ENCODE measurements at places on chromosomes 7 and 10.

- DNase-seq: no peak
Observed at GRCh38 chr7:94061326-94061725, 57.2 kb upstream of the BET1 start.

GRCh38 chr10:66852811-66853210 lies 73.0 kb upstream of the LRRTM3 start:
- DNase-seq: no peak

- DNase-seq: no peak
Observed at GRCh38 chr7:78301407-78301806, 502.8 kb downstream of the PHTF2 start.

DNA sequence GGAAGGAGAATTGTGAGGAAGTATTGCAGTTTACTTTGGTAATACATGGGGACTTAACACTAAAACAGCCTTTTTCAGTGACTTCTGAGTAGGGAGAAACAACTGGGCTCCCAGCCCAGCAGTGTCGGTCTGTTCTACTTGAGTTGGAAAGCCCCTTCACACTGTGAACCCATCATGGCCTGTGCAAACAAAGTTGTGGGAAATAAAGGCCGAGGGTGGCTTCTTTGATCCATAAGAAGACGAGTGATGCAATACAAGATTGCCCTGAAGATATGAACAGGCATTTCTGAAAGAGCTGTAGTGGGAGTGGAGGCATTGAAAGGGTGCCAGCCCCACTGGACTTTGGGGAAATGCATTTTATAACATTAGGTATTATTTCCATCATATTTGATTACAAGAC lies 28.3 kb downstream of the C10orf120 start:
- no peak for DNase-seq

DNA sequence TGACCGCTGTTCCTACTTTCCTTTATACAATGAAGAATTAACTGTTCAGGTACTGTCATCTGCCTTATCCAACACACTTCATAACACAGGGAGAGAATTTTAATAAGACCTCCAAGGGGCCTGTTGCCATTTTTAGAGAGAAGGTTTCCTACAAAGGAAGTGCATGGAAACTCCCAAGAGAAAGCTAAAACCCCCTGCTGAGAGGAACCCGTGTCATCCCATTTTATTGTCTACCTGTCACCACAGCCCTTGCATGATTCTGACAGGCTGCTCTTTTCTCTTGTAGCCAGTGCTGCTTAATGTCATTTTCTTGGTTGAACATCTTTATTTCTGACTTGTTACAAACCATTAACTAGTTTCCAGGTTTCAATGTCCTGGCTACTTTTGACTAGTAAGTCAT lies 98.4 kb downstream of the SNX10 start:
- no peak for DNase-seq

GRCh38 chr10:98285416-98285815 lies 17.4 kb upstream of the LOXL4 start:
- no peak for DNase-seq

DNA sequence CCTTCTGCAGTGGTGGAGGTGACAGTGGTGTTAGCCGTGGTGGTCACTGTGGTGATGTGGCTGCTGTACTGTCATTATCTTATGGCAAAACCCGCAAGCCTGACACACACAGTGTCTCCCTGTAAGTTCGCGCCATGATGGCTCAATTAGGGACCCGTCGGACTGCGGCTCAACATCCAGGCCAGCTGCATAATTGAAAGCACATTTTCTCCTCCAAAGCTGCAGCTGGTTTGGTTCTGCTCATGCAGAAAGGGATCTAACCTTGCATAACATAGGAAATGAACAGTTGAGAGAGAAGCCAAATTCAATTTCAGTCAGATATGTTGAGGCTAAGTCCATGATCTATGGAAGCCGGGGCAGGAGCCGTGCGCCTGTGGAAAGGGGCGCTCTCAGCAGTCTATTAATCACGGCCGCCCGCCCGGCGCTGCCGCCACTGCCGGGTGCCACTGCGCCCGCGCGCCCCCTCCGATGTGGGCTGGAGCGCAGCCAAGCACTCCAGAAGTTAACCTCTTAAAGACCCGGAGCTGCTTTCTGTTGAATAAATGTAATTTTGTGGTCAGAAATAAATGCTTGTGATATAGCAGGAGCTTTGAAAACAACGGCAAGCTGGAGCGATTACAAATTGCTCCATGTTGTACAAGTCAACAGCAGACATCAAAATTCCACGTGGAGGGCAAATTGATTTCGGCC lies 227.7 kb downstream of the CUX1 start:
- DNase-seq: peak; percentile 73

- DNase-seq: no peak
Observed at GRCh38 chr10:114499630-114500190, 95.4 kb upstream of the AFAP1L2 start.
